Stimulated activated CD4-positive, alpha-beta T cell treated with anti-CD3 and anti-CD28 coated beads, Interleukin-4, amount 100 ng/mL, for 4 hours (primary cell): ENCODE measurements at places on chromosomes 1 and 21.

GRCh38 chr1:17032741-17033140, 21.0 kb upstream of the ATP13A2 start:
- no peak for DNase-seq

GRCh38 chr1:112247036-112247597, 148.9 kb upstream of the CTTNBP2NL start:
- DNase-seq, result no peak

DNA sequence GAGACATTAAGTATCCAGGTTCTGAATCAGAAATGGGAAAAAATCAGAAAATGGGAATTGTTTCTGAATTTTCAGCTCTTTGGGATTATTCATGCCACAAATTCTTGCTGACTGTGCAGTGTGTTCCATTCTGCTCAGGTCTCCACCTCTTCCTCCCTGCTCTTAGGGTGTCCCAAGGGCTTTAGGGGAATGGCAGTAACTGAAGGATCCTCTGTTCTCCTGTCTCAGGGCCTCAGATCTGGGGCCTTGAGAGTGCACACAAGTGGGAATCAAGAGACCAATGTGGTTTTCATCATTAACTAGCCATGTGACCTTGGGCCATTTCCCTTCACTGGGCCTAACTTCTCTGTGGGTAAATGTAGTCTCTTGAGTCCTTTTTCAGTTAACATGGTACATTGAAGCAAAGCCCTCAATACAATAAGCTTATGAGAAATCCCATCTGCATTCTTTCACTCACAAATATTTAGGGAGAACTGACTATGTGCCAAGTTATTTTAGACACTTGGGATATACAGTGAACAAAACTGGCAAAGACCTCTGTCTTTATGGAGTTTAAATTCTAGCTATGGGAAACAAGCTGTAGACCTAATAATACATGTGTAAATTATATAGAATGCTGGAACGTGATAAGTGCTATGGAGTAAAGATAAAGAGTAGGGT, 75.7 kb upstream of the SPATA6 start:
- no peak for DNase-seq

- DNase-seq, result no peak
Observed at GRCh38 chr1:37755290-37755689, 9.6 kb downstream of the EPHA10 start.

GRCh38 chr21:42228709-42229220, 9.8 kb downstream of the ABCG1 start:
- DNase-seq, result no peak
